Stimulated activated CD4-positive, alpha-beta T cell treated with anti-CD3 and anti-CD28 coated beads, Interleukin-12 subunit alpha, Interleukin-12 subunit beta, amount 100 ng/mL, for 24 hours (primary cell): ENCODE measurements at places on chromosomes 3 and 15.

- DNase-seq = no peak
Measured at GRCh38 chr3:147733217-147733616, 324.1 kb downstream of the ZIC1 start.

DNA sequence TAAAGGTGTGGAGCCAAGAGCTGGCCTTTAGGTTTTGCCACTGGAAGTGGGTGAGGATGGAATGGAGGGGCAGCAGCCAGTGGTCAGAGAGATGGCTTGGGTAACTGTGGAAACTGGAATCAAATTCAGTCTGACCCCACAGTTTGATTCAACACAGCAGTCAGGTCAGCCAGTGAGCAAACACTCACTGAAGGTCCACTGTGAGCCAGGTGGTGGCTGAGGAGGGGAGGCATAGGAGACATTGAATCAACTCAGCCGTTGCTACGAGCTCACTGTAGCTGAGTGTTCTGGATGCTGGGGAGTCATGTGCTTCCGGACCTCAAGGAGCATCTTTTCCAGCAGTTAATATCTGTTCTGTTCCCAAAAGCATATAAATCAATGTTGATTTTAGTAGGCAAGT is 37.5 kb downstream of the LPP start:
- DNase-seq = no peak

DNA sequence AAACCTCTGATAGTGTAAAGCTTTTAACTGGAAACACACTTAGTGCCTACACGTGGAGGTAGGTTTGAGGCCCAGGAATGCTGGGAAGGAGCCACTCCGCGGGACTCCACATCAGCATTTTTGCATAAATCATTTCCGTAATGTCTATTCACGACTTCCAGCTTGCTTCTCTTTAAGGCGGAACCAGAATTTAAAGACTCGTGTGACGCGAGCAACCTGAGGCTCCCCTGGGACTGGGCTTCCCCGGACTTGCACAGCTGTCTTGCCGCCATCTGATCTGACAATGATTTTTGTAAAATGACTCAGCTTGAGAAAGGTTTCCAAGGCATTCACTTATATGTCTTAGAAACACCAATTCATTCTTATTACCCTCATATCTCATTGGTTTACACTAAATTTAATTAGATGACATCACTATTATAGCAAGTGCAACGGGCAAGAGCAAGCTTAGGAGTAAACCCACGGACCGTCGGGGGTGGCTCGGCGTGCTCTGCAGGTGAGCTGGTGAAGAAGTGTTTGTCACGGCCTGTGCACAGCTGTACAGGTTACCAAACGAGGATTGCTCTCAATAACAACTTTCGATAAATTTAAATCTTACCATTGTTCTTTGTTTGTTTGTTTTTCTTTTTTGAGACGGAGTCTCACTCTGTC is 95.2 kb downstream of the CHSY1 start:
- no peak for DNase-seq

DNA sequence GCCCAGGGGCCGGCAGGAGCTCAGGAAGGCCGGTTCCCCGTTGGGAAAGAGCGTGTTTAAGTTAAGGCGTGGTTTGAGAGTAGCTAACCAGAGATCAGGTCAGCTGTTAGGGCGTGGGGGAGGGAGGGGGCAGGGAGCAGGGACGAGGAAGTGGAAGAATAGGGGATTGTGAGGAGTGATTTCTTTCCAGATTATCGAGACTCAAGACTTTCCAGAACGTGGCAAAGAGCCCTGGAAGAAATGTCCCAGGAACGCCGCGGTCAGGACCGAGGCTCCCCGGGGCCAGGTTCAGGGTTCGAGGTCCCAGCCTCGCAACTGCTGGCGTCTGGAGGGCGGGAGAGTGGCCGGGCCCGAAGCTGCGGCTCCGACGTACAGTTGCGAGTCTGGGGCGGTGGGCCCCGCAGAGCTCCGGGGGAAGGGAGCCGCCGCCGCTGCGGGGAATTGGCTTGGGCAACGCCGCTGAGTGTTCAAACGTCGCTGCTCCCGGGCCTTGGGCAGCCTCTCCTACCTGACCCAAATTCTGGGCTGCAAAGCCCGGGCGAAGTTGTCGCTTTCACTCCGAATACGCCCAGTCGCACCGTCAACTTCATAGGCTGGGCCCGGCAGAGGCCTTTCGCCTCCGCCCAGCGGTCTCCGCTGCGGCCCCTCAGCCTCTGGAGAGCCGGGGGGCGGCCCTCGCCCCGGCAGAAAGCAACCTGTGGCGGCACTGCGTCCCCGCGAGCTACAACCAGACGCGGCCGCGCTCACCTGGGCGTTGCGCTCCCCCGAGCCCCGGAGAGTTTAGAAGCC is 9.5 kb downstream of the ISL2 start:
- DNase-seq = no peak

DNA sequence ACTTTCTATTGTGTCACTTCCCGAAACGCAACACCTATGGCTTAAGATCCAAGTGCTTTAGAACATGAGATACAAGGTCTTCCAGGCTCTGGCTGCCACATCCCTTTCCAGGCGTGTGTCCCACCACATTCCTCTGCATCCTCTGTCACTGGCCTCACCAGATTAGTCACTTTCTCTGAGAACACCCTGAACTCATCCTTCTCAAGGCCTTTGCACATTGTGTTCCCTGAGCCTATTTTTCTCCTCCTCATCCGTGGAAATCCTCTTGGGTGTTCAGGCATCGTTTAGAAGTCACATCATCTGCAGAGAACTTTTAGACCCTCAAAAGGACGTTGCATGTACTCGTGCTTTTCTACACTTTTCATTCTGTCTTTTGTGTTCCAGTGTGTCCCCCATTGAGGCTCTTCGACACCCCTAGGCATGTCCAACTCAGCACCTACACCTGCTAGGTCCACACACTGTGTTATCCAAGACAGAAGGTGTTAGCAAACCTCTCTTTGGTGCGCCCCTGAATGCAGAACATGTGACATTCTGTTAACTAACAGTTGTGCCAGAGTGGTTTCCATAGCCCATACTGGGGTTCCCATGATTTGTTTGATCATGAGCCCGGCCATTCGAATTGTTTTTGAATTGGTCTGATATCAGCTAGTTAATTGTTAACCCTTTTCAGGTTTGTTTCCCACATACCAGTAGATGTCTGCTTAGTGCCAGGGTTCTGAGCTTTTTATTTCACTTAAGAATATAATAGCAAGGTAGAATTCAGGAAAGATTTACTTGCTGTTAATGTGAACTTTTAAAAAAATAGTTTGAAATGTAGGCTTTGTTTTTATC is 67.2 kb downstream of the LPP start:
- no peak for DNase-seq

DNA sequence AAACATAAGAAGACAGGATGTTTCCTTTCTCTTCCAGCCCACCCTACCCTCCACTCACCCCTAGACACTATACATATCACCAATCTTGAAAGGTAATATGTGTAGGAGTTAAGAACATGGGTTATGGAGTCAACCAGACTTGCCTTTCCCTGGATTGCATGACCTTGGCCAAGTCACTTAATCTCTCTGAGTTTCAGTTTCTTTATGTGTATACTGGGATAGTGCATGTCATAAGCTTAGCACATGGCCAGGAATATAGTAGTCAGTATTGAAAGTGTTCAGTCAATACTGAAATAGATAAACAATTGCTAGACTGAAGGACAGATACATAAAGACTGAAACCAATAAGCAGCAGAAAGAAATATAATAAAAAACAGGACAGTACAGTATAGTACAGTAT is 283.2 kb upstream of the STT3B start:
- no peak for DNase-seq
